ENCODE measurements at places on chromosomes 5 and 9. TPM values are rescaled to one million over a fixed set of nuclear protein-coding genes. Genes with fewer than 3 reads are reported as not detected.

DNA sequence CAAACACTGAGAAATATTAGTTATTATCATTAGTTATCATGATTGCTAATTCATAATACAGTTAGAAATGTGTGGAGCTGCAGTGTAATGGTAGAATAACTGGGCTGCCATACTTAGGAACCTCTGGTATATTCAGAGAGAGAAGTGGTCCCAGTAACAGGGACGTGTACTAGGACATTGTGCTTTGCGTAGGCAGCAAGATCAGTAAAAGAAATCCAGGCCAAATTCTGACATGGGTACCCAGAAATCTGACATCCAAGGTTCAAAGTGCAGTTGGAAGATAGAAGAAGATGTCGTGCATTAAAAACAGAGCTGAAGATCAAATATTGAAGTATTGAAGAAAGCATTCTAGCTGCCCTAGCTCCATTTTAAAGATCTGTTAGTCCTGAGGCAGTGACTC lies 1160.7 kb upstream of the DMAC1 start:
- no peak for DNase-seq

DNA sequence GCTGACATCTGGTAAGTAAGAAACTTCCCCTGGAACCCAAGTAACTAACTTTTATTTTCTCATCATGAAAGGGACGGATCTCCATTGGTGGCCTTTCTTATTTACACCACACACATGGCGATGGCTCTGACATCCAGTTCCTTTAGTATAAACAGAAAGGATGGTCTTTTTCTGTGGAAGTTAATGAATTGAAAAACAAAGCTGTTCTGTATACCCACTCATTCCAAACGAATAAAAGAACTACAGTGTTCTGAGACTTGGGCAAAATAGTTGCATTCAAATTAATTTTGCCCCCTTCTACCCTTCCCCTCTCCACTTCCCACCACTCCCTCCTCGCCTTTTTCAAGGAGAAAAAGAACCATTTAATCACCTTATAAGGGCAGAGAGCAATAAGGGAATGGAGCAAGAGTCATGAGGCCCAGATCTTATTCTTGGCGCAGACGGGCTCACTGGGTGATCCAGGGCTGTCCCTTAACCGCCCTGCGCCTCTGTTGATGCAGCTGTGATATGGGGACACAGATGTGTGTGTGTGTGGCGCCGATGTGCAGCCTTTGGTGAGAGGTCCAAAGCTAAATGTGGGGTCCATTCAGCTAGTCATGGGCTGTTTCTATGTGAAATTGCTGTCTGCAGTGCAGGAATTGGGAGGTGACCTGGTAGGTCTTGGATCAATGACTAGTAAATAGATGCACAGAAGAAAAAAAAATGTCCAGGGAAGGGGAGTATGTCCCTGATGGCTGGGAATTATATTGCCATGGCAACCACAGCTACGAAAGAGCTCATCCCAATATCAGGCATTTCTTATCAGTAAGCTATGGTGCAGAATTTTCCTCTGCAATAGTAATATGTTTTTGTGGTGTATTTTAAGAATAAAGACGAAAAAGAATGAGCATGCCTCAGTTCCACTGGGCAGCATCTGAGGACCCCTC lies 141.5 kb upstream of the ERCC6L2 start:
- no peak for DNase-seq

- no peak for DNase-seq
Observed at GRCh38 chr5:151351671-151352070, 4.3 kb upstream of the SLC36A2 start.

- DNase-seq = no peak
Observed at GRCh38 chr5:131285703-131286399, 22.0 kb downstream of the CDC42SE2 start.

DNA sequence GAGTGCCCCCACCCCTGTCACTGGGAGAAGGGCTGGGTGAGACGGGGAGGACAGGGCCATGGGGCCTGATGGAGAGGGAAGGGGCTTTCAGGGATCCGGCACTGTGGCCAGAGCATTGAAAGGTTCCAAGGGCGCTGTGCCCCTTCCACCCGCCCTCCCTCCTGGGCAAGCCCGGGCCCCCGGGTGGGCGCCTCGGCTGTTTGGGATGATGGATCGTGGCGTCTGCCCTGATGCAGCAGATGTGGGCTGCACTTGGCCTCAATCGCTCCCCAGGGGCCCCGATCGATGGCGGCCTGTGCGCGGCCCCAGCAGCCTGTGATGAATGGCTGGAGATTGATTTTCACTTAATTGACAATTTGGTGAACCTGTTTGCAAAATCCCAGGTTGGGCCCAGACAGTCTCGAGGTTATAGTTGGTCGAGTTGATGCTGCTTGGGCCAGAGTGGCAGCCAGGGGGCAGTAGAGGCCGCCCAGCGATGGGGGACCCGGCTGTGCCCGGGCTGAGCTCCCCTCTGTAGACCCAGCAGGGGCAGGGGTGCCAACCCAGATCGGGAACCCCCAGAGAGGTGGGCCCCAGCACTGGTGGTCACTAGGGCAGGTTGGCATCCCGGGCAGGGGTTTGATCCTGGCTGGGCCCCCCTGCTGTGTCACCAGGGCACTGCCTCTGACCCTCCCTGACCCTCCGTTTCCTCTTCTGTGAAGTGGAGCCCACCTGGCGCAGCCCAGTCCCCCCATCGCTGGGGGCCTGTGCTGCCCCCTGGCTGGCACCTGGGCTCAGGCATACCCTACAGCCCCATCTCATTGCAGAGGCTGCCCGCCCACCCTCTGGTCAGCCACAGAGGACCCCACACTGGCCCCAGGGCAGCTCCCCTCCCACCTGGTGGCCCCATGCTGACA lies 34.7 kb downstream of the LHX3 start:
- DNase-seq = peak; percentile 92

- DNase-seq = no peak
Observed at GRCh38 chr5:170475294-170476000, 28.4 kb upstream of the KCNIP1 start.

The TSC1 gene
- 39.1 TPM for total RNA-seq

Data from H1 (cell line).